ENCODE measurements at places on chromosomes 4 and X.

DNA sequence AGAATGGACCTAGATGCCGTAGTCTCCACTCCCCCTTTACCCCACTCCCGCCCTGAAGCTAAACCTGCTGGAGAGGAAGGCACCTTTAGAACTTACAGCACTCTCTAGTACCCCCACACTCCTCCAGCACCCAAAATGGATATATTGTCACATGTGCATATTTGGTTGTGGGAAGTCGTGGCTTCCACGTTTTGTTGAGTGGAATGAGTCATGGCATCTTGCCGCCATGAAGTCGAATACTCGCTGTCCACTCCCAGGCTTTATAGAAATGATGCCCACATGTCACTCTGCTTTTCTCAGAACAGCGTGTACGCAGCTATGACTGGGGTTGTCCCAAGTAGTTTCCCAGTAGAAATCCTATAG lies 545 bp downstream of the ABCE1 start:
- peak; percentile 48 for DNase-seq

DNA sequence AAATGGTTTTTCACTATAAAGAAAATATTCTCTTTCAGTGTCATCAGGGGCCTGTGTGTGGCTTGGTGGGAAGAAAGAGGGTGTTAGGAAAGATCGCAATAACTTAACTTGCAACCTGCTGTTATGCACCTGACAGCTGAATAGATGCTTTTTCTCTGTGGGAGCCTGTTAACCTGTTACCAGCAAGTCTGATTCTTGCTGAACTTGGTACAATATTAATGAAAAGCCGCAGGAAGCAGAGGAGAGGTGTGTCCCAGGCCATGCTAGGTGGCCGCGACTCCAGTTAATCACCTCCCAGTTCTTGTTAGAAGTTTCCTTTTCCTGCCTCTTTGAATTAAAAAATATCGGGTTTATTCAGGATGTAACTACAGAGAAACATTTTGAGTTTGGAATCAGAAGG lies 494.8 kb upstream of the AGA start:
- DNase-seq, result no peak

- no peak for DNase-seq
Measured at GRCh38 chr4:24164054-24164693, 274.3 kb upstream of the PPARGC1A start.

DNA sequence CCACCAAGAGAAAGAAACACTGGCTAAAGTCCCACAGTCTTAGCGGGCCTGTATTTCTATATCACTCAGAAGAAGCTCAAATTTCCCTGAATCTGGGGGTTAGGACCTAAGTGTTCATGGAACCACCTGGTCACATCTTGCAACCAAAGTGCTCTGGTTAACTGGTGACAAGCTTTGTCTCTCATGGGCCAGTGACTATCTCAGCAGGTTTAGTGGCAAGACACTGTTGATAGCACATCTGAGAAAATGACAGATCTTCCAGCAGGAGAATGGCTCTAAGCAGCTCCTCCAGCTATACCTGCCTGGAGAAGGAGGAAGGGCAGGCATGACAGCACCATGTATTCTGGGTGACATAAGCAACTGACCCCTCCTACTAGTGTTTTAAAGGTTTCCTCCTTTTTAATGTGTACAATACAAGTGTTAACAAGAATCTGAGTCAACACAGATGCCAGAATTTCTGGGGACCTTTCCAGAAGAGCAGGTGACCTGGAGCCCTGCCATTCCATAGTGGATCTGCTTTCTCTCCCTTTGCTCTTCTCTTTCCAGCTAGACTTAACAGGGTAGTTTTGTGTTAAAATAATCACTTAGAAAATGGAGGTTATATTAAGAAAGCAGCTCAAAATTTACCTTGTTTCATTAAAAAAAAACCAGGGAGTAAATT lies 17.3 kb upstream of the QRFPR start:
- no peak for DNase-seq
